ENCODE measurements at places on chromosomes 5 and 9. TPM values are rescaled to one million over a fixed set of nuclear protein-coding genes. Genes with fewer than 3 reads are reported as not detected.
A peak's percentile ranks its signal among the peaks of the same experiment; 100 is the strongest.

Gene CCNI2
- 3.5 TPM for polyA plus RNA-seq

Gene SV2C
- polyA plus RNA-seq: 0.35 TPM

Gene PLPP7
- 3.5 TPM for polyA plus RNA-seq

- DNase-seq: no peak
Measured at GRCh38 chr5:25552871-25553481, 908.2 kb upstream of the CDH10 start.

DNA sequence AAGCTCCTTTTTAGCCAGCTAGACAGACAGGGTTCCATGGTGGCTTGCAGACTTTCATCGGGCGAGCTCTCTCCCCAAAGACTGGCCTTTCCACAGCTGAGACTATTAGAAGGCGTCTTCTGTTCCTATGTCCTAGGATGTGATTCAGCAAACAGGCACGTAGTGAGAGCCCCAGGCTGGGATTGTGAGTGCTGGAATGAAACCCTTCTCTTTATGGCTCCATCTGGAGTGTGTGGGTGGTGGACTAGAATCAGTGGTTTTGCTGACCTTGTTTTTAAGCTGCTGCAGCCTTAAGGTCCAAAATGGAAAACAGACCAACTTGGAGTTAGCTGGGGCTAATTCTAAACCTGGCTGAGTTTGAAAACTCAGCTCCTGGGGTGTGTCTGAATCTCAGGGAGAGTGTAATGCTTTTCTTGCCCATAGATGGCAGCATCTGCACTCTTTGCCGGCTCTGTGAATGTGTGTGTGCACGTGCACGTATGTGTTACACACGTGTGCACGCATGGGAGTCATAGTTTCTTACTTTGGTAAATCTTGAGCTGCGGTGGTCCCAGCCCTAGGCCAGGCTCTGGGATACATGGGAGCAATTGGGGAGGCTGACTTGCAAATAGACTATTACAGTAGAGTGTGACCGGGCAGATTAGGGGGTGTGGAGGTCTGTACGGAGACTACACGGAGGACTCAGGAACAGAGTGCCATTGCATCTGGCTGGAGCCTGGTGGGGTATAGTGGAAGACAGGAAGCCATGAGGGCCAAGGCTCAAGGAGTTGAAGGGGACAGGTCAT lies 10.7 kb downstream of the GSN start:
- no peak for DNase-seq

- DNase-seq: no peak
Measured at GRCh38 chr5:98428806-98429205, 344.7 kb upstream of the RGMB start.

DNA sequence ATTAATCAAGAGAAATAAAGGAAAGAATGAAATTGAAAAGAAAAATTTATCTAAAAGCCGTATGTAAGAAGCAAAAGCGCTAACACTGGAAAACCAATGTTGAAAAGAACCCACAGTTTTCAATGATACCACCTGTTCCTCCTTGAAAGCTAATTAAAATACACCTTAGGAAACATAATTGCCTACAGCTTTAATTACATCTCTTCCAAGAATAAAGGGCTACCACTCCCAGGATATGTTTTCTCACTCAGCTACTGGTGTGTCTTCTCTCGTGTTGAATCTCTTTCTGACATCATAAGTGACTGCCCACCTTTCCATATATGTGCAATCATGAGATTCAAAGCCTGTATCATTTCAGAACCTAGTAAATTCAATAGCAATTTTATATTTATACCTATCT lies 880.6 kb upstream of the DMAC1 start:
- no peak for DNase-seq

- peak; percentile 54 for DNase-seq
Measured at GRCh38 chr9:74773886-74774479, 113.7 kb downstream of the TRPM6 start.

DNA sequence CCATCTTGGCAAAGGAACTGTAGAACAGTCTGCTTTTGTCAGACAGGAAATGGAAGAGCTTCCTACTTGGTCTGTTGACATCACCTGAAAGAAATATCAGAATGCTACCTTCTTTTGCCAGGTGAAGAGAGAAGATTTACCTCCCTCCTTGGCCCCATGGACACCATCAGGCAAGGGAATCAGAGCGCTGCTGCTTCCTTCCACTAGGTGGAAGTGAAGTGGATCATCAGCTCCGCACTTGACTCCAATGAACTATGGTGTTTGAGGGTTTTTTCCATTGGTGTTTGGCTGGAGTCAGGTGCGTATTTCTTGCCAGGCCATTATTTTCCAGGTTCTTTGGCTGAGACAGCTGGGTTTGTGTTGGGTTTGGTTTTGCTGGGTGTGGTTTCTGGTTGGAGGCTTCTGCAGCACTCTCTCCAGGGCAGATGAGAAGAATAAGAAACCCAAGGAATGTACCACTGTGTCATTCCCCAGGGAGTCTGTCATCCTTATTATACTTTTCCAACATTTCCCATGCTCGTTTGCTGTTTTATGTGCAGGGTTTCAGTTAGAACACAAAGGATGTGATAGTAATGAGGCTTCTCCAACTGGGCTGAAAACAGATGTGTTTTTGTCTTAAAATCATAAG lies 12.4 kb downstream of the SPATA31E1 start:
- DNase-seq: no peak

All from right renal pelvis (tissue), 4 donors.